ENCODE measurements at places on chromosomes 1 and 21. TPM values are rescaled to one million over a fixed set of nuclear protein-coding genes. Genes with fewer than 3 reads are reported as not detected.

Gene RXRG
- total RNA-seq = 4.1 TPM

Gene FCRL1
- not detected for total RNA-seq

Gene KIF26B
- total RNA-seq = 0.25 TPM

Gene XCL2
- total RNA-seq = not detected

Gene CD84
- 5.2 TPM for total RNA-seq

Gene SERPINC1
- total RNA-seq = 0.45 TPM

Gene SHISAL2A
- total RNA-seq = not detected

Gene PEX11B
- total RNA-seq = 22.9 TPM

Gene ACOT11
- 31.3 TPM for total RNA-seq

Gene CAPN8
- total RNA-seq = not detected

Gene OPTC
- total RNA-seq = not detected

Gene TSPEAR
- total RNA-seq = 0.29 TPM

Gene CHIA
- not detected for total RNA-seq

Gene NCF2
- total RNA-seq = 3.3 TPM

Gene ARL8A
- 75.3 TPM for total RNA-seq

Gene TFAP2E
- 0.17 TPM for total RNA-seq

Gene PKLR
- not detected for total RNA-seq

Gene SYCP1
- not detected for total RNA-seq

Gene TMIGD3
- total RNA-seq = 9.5 TPM

Gene MROH7
- 7.5 TPM for total RNA-seq

Gene CNIH4
- 35.3 TPM for total RNA-seq

Gene CASQ2
- 823 TPM for total RNA-seq

Gene OLFML3
- total RNA-seq = 32.2 TPM

Gene AK4
- total RNA-seq = 102 TPM

Gene ADORA3
- 9.9 TPM for total RNA-seq

Gene CACNA1S
- not detected for total RNA-seq

Gene ABL2
- 10.5 TPM for total RNA-seq

Gene TTF2
- 9.4 TPM for total RNA-seq

Gene FRRS1
- total RNA-seq = 7.6 TPM

Gene FCRLA
- total RNA-seq = not detected

Gene SLC45A1
- 3.0 TPM for total RNA-seq

Gene CELA2A
- total RNA-seq = not detected

Gene GPR137B
- 33.0 TPM for total RNA-seq

Gene CIART
- total RNA-seq = 20.4 TPM

Gene ZNF648
- total RNA-seq = not detected

Gene GRHL3
- not detected for total RNA-seq

Gene ITPKB
- total RNA-seq = 12.4 TPM

Gene DCDC2B
- not detected for total RNA-seq

Gene MUL1
- total RNA-seq = 29.9 TPM

Gene COA7
- 15.7 TPM for total RNA-seq

Gene PGLYRP3
- not detected for total RNA-seq

Gene CLCNKA
- total RNA-seq = 0.46 TPM

Gene FCRL5
- 0.32 TPM for total RNA-seq

All from right cardiac atrium (tissue), 5 donors.